ENCODE measurements at places on chromosomes 12 and 14.

GRCh38 chr12:91144053-91144452 lies 32.8 kb upstream of the LUM start:
- DNase-seq, result no peak

GRCh38 chr14:56244138-56244789 lies 126.1 kb downstream of the PELI2 start:
- DNase-seq, result no peak

GRCh38 chr14:59905188-59905587 lies 14.8 kb upstream of the LRRC9 start:
- DNase-seq, result no peak

GRCh38 chr14:104107101-104107581 lies 21.6 kb downstream of the ASPG start:
- DNase-seq, result peak; percentile 50

GRCh38 chr12:123905319-123905925 lies 67.2 kb downstream of the CCDC92 start:
- DNase-seq, result no peak

GRCh38 chr12:123120452-123121166 lies 30.3 kb downstream of the PITPNM2 start:
- no peak for DNase-seq

- DNase-seq, result no peak
Observed at GRCh38 chr14:94021416-94022157, 4.6 kb upstream of the OTUB2 start.

DNA sequence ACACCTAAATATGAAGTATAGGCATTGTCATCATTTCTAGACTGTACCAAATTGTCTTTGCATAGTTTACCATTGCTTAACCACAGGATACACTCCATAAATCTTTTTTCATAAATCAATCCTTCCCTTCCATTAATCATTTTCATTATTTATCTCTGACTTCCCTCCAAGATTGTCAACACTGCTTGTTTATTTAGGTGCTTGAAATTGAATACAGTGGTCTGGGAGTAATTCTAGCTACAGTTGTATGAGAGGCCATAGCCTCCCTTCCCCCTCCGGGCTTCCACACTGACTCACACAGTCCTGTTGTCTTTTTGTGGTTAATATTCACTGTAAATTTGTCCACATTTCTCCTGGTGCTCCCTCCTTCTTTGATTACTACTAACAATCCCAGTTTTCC lies 114.2 kb upstream of the ARID2 start:
- DNase-seq, result no peak

GRCh38 chr12:117513353-117513752 lies 151.9 kb upstream of the NOS1 start:
- no peak for DNase-seq

- DNase-seq, result no peak
Observed at GRCh38 chr14:29618323-29619067, 309.2 kb downstream of the PRKD1 start.

GRCh38 chr12:123671876-123672275 lies 963 bp downstream of the TCTN2 start:
- DNase-seq, result no peak

DNA sequence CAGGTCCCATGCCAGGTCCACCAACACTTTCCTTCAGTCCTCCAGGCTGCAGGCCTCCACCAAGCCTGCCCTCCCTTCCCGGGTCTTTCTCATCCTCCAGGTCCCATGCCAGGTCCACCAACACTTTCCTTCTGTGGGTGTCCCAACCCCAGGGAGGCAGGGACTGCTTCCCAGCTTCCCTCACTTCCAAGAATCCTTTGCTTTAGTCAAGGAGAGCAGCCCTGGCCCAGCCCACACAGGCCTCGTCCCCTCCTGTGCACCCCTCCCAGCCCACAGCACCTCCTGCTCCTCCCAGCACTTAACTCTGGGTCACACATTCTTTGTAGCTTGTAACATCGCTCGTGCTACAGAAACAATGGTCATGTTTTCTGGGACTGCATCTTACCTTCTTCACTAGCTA lies 72.9 kb downstream of the TESC start:
- no peak for DNase-seq

DNA sequence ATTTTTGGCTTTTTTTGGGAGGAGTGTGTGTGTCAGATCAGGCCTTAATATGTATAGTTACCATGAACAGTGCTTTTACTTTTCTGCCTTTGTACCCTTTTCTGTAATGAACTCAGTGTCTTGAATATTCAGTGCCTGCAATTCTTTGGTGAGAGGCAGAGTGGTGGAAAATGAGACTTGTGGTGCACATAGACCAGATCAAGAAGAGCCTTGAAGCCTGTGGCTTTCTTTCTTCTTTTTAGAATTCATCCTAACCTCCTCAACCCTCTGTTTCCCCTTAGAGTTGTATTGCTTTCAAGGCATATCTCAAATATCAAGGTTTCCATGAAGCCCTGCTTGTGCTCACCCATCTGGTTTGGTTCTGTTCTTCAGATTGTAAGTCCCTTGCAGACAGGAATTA lies 2.6 kb downstream of the YLPM1 start:
- DNase-seq, result no peak

DNA sequence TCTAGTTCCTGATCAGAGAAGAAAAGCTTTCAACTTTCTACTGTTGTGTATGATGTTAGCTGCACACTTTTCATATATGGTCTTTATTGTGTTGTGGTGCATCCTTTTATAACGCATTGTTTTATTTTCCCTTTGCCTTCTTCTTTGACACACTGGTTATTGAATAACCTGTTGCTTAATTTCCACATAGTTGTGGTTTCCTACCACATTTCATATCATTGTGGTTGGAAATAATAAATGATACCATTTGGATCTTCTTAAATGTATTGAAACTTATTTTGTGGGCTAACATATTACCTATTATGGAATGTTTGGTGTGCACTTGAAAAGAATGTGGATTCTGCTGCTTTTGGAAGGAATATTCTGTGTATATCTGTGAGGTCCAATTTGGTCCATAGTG lies 64.9 kb downstream of the GPHN start:
- DNase-seq, result no peak

- DNase-seq, result no peak
Observed at GRCh38 chr12:6826125-6826733, 2.0 kb upstream of the P3H3 start.

- peak; percentile 83 for DNase-seq
Observed at GRCh38 chr12:94149781-94150239, 1.4 kb downstream of the PLXNC1 start.
